Activated T-cell treated with anti-CD3 and anti-CD28 coated beads for 4 hours (primary cell): ENCODE measurements at places on chromosomes 7 and 10.

GRCh38 chr10:71234970-71235685 lies 22.8 kb downstream of the UNC5B start:
- DNase-seq: no peak

DNA sequence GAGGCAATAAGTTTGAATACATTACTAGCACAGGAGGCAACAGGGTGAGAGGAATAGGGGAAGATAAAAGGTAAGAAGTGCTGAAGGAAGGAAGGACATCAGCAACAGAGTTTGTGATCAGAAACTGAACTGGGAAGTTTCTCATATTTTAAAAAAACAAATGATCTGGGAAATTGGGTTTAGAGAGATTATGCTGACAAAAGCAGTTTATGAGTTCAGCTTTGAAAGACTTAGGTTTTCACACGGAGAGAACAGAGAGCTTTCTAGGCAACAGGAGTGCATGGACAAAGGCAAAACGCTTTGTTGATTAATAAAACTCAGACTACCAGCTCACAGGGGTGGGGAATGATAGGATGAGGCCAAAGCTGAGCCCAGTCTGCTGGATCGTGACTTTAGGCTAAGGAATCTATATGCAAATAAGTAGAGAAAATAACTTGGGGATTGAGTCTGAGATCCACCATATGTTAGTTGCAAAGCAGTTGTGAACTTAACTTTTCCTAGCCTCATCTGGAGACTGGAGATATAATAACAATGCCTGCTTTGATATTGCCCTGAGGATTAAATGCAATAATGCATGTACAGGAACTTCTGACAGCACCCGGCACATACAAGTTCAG lies 4.2 kb downstream of the OSBPL3 start:
- DNase-seq: no peak

DNA sequence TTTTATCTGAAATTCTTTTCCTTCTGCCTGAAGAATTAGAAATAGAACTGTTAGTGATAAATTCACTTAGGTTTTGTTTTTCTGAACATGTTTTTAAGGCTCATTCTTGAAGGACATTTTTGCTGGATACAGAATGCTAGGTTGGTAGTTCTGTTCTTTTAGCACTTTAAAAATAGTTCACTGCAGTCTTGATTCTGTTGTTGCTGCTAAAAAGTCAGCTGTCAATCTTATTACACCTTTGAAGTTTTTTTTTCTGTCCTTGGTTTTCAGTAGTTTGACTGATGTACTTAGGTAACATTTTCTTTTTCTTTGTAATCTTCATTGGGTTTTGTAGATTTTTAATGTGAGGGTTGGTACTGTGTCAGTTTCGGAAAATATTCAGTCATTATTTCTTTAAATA lies 48.7 kb downstream of the C1GALT1 start:
- no peak for DNase-seq

- no peak for DNase-seq
Measured at GRCh38 chr10:78857193-78857592, 211.6 kb upstream of the ZMIZ1 start.

- DNase-seq: no peak
Measured at GRCh38 chr10:82313401-82313800, 438.4 kb downstream of the NRG3 start.

DNA sequence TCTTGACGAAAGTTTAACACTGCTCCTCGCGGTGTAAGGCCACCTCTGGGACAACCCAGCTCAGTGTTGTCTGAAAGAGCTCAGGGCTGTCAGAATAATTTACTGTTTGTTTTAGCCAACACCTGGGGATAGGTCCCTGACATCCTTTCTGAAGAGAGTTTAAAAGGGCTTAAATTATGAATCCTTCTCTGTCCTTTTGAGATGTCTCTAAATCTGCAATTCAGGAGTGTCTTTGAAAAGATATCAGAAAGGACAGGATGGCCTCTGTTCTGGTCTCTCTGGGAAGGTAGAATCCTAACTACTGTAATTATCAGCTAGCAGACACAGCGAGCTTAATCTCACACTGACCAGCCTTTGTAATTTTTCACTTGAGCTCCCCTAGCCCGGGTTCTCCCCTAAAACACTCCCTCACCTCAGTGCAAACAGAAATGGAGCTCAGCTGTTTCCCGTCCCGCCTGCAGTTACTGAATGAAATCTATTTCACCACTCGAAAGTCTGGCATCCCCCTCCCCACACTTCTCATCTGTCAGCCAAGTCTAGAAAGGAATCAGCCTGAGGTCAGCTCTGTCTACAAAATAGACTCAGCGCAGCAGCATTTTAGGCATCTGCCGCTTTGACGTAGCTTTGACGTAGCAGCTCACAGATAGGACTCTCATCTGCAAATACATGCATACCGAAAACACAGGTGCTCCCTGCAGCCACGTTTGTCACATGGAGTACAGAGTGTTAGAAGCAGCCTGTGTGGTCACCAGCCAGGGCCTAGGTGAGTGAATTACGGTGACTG lies 4.8 kb downstream of the DYNC2I1 start:
- no peak for DNase-seq

GRCh38 chr7:16891874-16892643 lies 10.3 kb upstream of the AGR3 start:
- no peak for DNase-seq

DNA sequence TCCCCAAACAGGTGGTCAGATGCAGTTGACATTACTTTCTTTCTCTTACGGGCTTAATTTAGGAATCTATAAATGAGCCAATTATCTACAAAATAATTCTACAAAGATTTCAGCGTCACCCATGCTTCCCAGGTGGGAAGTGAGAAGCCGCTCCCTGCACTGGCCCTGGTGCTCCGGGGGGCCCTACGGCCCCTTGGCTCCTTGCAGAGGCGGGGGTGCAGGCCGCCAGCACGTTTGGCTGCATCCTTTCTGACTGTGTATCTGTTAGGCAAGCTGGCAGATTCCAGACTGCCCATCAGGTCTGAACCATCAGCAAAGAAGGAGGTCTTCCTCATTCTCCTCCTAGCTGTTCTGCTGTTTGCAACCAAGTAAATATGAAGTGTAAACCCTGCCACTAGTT lies 16.3 kb downstream of the VWC2 start:
- no peak for DNase-seq
